ENCODE measurements at places on chromosomes 6 and 20. TPM values are rescaled to one million over a fixed set of nuclear protein-coding genes. Genes with fewer than 3 reads are reported as not detected.

GRCh38 chr6:30363459-30363858 is 18.5 kb downstream of the RPP21 start:
- no peak for DNase-seq

DNA sequence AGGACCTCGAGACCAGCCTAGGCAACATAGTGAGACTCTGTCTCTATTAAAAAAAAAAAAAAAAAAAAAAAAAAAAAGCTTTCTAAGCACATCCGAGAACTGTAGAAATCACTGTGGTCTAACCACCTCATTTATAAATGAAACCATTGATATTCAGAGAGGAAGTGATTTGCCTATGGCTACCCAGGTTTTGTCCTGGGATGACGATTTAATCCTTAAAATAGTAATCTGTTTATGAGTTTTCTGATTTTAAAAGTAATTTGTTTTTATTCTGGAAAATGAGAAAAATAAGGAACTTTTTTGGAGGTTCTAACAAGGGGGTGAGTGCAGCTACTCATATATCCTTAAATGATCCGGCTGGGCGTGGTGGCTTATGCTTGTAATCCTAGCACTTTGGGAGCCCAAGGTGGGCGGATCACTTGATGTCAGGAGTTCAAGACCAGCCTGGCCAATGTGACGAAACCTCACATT is 6.5 kb upstream of the BTN3A2 start:
- no peak for DNase-seq

- no peak for DNase-seq
Observed at GRCh38 chr6:170051229-170052172, 239.4 kb downstream of the DLL1 start.

DNA sequence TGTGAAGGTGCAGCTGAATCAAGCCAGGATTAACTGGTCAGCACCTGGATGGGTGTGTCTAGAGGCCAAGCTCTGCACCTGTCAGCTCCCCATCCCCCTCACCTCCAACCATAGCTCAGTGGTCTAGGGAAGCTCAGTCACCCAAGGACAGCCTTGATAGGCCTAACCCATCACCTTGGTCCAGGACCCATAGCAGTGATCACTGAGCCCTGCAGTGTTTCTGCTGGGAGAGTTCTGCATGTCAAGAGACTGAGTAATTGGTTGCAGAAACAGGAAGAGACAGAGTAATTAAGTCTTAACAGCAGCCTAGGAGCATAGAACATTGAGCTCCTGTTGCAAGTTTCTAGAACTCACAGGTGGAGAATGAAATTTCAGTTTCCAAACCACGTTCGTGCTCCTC is 18.7 kb upstream of the RALGAPB start:
- peak; percentile 15 for DNase-seq

GRCh38 chr6:52517502-52518278 is 59.2 kb downstream of the TRAM2 start:
- DNase-seq = peak; percentile 80

- DNase-seq = no peak
Observed at GRCh38 chr20:5687884-5688283, 62.3 kb upstream of the SHLD1 start.

GRCh38 chr6:151658091-151658490 is 149.4 kb upstream of the ESR1 start:
- DNase-seq = no peak

Gene SRXN1
- total RNA-seq = 30.2 TPM

GRCh38 chr6:22467645-22468044 is 101.7 kb upstream of the HDGFL1 start:
- no peak for DNase-seq

DNA sequence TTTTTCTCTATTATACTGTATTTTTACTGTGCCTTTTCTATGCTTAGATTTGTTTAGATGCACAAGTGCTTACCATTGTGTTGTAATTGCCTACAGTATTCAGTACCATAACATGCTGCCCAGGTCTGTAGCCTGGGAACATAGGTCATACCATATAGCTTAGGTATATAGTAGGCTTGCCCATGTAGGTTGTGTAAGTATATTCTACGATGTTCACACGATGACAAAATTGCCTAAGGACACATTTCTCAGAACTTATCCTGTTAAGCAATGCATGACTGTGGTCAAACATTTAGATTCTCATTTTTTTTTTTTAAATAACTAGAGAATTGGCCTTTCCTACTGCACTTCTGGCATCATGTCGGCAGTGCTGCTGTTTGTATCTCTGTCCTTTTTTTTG is 253.7 kb upstream of the SUPT3H start:
- no peak for DNase-seq

Measured in breast epithelium (tissue), 4 donors.